ENCODE measurements at places on chromosomes 11 and 22.

DNA sequence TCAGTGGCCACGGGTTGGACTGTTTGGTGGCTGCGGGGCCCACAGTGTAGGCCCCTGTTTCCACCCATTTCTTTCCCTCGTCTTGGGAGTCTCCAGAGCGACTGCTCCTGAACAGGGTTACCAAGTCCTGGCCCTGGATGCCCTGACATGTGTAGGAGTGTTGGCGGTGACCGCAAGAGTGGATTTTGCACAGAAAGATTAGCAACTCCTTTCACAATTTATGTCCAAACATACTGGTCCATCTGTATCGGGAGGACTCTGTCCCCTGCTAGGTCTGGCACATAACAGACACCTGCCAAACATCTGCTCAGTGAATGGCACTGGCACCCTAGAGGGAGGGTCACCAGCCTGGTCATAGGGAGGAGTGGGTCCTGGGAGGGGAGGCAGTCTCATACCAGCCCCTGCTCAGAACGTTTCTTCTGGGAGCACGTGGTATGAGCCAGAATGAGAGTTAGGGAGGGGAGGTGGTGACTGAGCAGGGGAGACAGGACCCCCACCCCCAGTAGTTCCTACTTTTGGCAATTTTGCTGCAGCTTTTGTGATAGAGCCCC, 3.4 kb upstream of the APOA1 start:
- no peak for DNase-seq

DNA sequence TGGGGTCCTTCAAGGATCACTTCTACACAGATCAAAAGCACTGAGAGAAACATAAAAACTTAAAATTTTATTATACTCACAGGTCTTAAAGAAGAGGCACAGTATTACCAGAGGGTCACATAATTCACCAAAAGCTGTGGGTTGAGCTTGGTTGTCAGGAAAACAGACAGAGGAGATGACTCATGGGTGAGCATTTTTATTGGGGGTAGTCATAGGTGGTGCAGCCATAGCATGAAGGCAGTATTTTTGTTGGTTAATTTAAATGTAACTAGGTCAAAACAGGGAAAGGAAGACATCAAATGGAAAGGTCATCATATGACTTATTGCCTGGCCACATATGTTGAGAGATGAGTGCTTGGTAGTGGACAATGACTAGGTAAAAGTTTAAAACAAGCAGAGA, 24.2 kb downstream of the OR5B17 start:
- no peak for DNase-seq

GRCh38 chr22:36397131-36398093, 9.6 kb upstream of the MYH9 start:
- no peak for DNase-seq

DNA sequence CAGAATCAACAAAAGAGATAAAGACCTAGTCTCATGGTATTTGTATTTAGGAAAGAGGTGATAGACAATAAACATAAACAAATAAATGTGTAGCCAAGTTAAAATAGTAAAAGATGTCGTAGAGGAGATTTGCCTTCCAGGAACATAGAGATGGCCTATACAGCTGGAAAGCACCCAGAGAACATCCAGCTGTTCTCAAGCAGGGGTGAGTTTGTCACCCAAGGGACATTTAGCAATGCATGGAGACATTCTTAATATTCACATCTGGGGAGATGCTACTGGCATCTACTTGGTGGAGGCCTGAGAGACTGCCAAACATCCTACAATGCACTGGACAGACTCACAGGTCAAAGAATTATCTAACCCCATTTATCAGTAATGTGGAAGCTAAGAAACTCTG, 88.3 kb downstream of the C11orf87 start:
- DNase-seq = no peak

DNA sequence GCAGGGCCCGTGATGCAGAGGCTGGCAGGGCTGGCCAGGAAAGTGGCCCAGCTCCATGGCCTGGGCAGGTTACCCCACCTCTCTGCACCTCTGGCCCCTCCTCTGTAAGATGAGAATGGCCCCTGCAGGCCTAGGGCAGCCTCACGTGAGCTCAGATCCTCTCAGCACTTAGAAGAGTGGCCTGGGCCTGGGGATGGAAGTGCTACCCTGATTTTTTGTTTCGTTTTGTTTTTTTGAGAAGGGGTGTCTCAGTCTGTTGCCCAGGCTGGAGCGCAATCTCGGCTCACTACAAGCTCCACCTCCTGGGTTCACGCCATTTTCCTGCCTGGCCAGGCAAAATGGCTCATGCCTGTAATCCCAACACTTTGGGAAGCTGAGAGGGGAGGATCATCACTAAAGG, 982 bp downstream of the APOBEC3H start:
- no peak for DNase-seq

DNA sequence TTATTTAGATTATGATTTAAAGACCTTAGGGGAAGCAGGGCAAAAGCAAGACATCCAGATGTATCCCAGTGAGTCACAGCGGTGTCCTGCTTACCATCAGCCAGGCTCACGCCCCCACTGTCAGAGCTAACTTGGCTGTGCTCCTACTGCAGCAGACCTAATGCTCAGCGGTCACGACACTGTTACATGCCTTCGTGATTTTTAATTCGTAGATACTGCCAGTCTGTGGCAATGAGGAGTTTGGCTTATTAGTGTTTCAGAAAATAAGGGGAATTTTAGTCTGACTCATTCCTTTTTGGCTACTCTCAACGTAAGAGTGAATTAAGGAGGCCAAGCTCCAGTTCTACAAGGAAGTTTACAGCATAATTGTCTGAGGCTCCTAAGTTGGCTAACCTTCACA, 22.7 kb downstream of the EFCAB6 start:
- no peak for DNase-seq

GRCh38 chr11:47106798-47107411, 69.8 kb downstream of the ARFGAP2 start:
- no peak for DNase-seq

DNA sequence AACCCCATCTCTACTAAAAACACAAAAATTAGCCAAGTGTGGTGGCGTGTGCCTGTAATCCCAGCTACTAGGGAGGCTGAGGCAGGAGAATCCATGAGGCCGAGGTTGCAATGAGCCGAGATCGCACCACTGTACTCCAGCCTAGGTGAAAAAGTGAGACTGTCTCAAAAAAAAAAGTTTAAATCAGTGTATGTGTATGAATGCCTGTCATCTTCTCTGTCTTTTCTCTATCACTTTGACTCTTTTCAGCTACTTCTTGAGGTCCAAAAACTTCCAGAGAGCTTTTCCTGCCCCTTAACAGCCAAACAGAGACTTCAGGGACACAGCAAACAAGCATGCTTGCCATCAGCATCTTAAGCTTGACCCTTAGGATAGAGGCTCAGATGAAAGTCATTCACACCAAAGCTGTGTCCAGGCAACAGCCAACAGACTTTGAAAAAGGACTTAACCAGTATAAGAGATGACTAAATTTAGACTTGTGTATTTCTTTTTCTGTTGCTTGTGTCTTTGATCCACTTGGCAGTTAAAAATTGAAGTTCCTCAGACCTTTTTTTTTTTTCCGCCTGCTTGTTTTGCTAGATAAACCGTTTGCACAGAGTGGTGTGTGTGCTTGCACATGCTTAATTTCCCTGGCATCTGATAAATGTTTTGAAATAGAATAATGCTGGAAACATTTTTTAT, 151.9 kb downstream of the DBX1 start:
- no peak for DNase-seq

GRCh38 chr22:28779833-28780232, 7.3 kb downstream of the CCDC117 start:
- DNase-seq = no peak

GRCh38 chr11:116563028-116563711, 209.6 kb downstream of the BUD13 start:
- DNase-seq = no peak

GRCh38 chr22:38219632-38220031, 17.8 kb downstream of the MAFF start:
- DNase-seq = no peak

DNA sequence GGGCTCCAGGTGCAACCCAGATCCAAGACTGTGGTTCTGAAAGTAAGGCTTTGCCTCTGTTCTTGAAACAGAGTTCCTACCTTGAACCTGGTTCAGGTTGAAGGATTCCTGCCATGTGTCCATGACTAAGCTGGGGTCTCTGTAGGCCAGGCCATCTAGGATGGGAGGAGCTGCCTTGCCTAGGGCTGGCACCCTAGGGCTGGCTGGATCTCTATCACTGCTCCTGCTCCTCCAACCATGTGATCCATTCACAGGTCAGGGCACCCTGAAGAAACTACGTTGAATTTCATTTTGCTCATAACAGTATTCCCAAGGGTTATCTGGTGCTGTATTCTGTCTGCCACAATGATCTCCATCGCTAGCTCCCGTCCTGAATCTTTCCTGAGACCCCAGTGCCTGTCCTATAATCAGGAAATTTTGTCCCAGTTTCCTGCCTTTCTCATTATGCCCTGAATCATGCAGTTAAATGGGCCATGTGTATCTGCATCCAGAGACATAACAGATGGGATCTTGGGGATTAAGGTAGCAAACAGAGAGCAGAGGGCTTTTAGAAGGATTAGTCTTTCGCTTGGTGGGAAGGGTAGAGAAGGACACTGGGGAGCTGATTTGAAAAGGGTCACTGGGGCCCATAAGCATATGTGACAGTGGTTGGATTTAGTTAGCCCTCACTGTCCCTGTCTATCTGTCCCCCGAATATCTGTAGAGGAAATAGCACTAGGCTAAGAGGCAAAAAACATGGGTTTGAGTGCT, 98.2 kb upstream of the MTMR2 start:
- DNase-seq = no peak

DNA sequence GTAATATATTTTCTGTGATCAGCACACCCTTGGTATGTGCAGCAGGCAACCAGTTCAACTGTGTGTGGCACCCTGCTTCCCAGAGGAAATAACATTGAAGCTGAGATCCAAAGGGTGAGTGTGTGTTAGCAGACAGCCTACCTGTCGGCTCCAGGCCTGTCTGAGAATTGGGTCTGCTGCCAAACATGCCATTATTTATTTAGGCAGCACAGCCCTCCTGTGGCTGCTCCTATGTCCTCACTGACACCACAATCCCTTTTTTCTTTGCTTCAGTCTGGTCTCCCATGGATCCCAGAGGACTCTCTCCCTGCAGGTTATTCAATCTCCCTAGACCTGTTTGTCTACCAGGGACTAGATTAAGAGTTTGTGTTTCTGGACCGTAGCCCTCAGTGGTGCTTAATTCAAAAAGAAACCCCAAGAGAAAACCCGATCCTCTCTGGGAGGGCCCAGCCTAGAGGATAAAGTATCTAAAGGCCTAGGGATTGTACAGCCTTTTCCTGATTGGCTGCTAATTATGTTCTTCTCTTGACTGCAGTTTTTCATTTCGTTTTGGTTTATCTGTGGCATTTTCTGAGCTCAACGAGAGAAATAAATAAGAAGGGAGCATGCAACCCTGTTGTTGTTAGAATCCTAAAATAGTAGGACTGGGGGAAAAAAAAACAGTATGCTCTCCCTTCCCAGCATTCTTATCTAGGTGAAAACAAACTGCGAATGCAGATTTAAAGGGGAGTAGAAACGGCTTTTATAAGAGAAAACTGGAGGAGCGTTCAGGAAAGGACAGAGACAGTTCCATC, 24.1 kb downstream of the KCNE3 start:
- DNase-seq = no peak

DNA sequence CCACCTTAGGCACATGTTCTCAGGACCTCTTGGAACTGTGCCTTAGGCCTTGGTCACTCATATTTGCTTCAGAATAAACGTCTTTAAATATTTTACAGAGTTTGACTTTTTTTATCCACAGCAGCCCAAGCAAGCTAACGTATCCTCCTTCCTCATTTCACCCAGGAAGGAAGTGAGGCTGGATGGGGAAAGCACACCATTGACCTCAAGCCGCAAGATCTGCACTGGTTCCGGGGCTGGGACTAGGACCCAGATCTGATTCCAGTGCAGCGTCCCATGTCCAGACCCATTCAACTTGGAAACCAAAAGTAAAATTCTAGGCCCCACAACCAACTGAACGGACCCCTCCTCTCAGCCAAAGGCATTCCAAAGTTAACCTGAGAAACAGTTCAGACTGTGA, 2.4 kb upstream of the LGALS12 start:
- no peak for DNase-seq

DNA sequence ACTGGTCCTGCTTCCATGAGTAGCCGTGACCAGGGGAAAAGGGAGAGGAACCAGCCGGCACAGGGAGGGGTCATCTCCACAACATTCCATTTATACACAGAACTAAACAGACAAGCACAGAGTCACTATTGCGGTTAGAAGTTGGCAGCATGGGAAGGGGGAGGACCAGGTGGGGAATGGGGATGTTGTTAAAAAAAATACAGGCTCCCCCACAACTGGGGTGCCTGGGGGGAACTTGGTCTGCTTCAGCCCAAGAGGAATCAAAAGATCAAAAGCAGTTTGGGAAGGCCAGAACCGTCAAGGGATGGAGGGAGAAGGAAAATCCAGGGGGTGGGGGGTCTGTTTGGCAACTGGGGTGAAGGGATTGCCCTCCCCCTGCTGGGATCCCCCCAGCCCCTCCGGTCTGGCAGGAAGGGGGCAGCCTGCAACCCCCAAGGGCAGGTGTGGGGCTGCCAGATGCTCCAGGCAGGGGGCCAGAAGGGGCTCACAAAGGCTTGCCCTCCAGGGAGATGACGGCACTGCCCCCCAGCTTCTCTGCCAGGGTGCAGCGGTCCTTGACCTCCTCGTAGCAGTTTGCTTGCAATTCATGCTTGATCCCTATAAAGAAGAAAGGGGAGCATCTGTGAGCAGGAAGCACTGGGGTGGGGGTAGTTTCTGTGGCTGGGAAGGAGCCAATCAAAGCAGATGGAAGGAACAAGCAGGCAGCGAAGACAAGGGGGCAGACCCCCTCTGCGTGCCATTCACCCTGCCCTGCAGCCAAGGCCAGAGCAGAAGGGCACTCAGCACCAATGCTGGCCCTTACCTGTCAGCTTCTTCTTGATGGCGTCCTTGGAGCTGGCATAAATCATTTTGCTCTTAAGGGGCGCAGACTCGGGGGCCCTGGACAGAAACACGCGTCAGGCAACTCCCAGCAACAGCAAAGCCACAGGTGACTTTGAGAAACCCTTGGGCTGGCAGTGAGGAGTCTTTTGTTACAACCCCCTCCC, 2.8 kb downstream of the CFL1 start:
- no peak for DNase-seq

DNA sequence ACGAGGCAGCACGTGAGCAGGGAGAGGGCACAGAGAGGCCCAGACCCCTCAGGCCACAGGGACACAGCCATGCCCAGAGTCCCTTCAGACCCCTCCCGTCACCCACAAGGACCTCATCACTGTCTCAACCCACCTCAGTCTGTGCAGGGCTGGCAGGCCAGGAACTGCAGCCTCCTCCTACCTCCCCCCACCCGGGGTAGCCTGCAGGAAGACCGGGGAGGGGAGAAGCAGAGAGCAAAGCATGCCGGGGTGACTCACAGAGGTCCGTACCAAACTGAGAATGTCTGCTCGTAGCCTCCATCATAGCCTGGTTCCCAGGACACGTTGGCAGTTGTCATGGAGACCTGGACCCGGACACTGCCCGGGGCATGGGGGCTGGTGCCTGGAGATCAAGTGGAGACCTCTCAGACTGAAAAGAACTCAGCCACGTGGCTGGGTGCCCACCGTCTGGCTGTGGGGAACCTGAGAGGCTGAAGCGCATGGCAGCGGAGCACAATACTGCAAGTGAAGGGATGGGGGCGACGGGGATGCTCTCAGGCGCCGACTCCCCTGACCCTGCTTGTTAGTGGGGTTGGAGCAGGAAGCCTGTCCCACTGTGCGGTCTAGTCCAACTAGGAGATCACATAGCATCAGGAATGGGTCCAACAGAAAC, 27.2 kb downstream of the IGSF9B start:
- no peak for DNase-seq

- DNase-seq = no peak
Observed at GRCh38 chr11:34190192-34191139, 85.0 kb downstream of the NAT10 start.
